ENCODE measurements at places on chromosomes 11 and 22.

GRCh38 chr22:47987885-47988515 is 1225.5 kb downstream of the TBC1D22A start:
- DNase-seq: no peak

DNA sequence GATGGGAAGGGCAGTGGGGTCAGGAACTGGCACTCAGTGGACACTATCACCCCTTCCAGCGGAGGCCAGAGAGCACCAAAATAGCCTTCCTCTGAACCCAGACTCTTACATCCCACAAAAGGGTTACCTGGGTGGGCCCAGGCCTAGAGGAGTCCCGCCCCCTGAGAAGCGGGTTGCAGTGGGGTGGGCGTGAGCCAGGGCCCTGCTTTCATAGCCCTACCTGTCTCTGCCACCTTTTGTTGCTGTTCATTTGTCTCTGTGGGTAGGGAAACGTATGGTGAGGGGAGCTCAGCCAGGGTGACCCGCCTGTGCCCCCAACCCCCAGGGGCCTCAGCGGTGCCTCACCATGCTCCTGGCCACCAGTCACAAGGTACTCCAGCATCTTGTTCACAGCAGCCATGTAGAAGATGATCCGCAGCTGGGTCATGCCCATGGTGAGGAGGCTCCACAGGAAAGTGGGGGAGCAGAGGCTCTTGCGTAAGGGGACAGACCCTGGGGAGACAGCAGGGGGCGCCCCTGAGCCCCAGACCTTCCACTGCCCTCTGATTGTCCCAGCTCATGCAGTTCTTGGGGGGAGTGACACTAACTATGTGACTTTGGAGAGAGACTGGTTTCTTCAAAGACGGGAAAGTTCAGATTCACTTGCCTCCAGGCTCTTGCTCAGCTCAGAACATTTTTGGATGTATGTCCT is 24.0 kb downstream of the SLC43A1 start:
- DNase-seq: no peak

DNA sequence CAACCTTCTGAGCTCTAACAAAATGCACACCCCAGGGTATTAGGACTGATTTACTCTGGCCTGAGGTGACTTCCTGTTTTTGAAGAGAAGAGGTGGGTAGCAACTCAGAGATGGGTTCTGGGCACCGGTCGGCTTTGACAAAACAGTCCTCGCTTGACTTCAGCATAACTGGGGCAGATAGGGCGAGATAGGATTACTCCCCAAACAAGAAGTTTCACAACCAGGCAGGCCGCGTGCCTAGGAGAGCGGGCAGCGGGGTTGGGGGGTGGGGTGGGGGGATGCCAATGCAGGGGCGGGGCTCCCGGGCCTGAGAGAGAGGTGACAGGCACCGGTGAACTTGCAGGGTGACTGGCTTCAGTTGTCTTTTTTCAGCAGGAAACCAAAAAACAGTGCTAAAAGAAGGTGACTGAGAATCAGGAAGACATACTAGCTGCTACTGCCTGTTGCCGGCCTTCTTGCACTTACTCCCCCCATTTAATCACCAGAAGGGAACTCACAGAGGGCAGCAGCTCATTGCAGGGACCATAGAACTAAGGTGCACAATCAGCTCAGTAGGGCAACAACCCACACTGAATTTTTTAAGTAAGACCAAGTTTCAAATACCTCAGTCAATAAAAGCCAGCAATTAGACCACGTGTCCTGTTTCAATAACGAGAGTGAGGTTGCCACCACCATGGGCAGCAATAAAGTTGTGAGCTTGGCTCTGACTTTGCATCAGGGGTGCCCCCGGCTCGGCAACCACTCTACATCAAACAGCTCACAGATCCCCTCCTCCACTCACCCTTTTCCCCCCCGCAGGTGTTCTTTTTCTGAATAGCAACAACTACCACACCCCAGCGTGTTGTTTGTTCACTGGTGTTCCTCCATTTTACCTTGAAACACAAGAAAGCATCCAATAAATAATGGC is 37.2 kb upstream of the ETS1 start:
- DNase-seq: no peak

GRCh38 chr11:103656382-103656781 is 380.1 kb upstream of the DDI1 start:
- no peak for DNase-seq

DNA sequence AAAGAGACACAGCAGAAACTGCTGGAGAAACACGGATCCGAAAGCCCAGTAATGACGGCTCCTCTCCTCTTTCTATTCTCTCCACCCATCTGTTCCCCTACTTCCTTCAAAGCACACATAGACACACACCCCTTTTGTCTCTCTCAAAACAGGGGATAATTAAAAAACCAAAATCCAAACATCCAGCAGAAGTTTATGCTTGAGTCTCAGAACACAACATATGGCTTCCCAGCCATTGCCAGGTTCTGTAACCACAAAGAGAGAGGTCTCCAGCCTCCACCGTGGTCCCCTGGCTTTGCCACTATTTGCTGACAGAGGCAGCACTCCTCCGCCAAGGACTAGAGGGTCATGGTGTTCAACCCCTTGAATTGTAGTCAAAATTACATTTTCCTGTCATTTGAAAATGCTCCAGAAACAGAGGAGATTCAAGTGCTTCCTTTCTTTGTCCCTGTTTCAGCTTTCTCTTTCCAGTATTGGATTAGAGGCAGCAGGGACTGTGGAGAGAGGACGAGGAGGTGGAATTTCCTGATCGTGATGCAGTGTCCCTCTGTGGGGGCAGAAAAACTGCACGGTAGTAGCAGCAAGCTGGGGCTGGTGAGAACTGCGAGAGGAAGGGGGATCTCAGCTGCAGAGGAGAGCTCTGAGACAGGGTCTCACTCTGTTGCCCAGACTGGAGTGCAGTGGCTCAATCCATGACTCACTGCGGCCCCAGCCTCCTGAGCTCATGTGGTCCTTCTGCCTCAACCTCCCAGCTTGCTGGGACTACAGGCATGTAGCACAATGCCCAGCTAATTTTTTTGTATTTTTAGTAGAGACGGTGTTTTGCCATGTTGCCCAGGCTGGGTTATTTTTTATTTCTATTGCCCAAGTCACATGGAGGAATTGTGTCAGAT is 60.3 kb downstream of the UBASH3B start:
- no peak for DNase-seq

GRCh38 chr11:10499874-10500601 is 40.9 kb downstream of the RNF141 start:
- no peak for DNase-seq

DNA sequence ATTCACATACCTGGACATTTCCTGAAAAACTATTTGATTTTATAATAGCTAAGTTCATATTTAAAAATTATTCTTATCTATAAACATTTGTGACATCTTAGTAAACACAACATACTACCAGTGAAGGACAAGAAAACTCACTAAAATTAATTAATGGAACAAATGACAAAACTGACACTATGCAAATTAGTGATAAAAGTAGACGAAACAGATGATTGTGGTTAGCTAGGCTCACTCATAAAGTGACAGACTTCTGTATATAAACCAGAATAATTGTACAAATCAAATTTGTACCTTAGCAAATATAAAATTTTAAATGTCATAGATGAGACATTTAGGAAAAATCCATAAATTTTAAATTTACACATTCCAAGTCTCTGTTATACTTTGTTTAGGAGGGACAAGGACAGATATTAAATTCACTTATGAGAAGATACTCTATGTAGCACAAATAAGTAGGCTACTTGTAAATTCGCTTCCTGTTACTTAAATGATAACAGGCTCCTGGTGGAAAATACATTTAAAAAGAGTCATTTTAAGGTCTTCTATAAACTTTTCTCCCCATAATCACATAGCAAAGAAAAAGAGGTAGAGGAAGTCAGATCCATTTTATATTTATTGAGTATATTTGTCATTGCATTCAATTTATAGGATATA is 81.2 kb downstream of the KIF18A start:
- no peak for DNase-seq

DNA sequence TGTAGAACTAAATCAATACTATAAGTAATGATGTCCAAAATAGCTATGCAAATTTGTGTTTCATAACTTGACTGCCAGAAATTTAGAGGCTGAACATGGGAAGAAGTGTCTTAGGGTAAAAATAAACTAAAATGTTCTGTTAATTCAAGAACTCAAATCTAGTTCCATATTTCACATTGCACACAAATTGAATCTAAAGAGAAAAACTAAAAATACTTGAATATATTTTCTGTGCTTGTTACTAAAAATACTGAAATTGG is 43.5 kb downstream of the FANCF start:
- DNase-seq: no peak

DNA sequence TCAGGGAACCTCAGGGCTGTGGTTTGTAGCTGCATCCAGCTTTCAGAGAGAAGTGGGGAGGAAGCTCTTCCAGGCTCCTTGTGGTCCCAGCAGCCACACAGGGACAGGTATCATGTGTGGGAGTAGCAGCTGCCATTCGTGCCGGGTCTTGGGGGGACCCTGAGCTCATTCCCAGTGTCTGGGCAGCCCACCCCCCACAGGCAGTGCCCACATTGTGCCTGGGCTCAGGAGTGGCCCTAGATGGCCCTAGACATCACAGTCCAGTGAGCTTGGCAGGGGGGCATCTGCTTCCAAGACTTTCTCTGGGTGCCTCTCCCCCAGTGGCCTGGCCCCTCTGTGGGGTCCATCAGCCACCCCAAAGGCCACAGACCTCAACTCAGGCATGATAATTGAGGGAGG is 619.7 kb downstream of the BRD1 start:
- no peak for DNase-seq

GRCh38 chr22:26360169-26360885 is 68.7 kb upstream of the ASPHD2 start:
- DNase-seq: peak; percentile 56

DNA sequence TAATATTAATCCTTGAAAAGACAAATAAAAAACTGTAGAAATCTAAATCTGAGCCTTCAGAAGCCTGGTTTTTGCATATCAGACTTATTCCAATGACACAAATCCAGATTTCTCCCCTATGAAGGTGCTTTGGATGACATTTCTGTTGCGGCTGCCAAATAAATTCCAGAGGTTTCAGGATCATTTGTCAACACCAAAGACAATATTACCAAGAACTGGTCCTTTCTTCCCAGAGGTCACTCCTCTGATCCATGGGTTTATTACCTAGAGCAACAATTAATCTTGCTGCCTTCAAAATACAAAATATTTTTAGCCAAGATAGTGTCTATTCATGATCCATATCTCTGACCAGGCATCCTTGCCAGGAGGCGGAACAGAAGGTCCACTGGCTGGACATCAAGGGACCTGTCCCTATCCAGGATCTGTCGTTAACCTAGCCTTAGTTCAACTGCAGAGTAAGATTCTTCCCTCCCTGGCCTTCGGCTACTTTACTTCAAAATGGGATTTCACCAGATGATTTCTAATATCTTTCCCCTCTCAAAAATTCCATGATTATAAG is 4.9 kb downstream of the CADM1 start:
- DNase-seq: no peak

DNA sequence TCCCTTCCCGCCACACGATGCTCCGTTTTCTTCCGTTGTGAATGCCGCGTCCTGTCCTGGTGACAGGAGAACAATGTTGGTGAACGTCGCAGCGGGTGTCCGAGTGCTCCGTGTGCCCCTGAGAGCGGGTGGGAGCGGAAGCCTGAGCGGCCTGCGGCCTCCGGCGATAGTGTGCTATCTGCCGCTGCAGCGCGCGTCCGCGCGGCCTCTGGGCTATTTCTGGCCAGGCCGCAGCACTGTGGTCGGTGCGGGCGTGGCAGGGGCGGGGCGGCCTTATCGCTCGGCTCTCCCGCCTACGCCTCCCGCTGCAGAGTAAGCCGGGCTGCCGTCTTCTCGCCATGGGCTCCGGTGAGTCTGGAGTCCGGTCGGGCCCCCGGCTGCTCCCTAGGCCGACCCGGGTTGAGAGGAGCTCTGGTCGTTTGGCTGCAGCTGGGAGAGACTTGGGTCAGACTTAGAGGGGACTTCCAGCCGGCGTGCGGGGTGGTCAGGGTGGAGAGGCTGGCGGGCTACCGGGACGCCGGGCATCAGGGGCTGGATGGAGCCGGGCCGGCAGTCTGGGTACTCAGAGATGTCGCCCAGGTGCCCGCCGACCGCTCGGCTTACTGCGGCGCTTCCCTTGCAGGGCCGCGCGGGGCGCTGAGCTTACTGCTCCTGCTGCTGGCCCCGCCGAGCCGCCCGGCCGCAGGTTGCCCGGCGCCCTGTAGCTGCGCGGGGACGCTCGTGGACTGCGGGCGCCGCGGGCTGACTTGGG is at the start of gene GP1BB:
TSS of gene GP1BB (plus strand) at position 308 of the 751 bp plus-strand sequence. CDS start at position 339, 31 bp downstream.
- no peak for DNase-seq

GRCh38 chr22:46986788-46987187 is 224.3 kb downstream of the TBC1D22A start:
- no peak for DNase-seq

DNA sequence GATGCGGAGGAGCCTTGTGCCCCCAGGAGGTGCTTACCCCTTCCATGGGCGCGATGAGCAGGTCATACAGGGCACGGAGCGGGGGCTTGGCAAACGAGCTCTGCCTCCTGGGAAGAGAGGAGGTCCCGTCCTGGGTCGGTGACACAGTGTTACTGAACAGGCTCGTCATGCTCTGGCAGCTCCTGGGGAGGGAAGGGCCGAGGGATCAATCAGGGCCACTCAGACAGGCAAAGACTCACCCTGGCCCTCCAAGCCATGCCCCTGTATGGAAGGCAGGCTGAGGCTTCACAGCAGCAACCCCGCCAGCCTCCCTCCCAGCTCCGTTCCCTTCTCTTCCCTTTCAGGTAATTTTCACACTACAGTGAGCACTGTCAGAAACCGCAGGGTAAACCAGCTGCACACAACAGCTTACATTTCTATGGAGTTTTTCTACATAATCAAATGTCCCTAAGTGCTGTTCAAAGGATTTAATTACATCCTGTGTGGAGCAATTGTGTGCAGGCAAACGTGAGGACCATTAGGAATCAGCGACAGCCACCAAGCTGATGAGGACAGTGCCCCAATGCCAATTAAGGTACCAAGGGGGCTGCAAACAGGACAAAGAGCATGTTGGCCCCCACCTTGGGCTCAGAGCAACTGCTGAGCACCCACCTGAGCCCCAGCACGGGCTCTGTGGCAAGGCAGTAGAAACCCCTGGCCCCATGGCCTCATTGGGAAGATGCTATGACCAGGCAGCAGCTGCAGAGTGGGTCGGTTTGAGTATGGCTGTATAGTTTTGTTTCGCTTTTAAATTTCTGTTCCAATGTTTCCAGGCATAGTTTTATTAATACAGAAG is 95.4 kb upstream of the PITPNB start:
- no peak for DNase-seq

- no peak for DNase-seq
Measured at GRCh38 chr11:36500315-36500721, 9.8 kb downstream of the TRAF6 start.

- no peak for DNase-seq
Measured at GRCh38 chr22:41288245-41288946, 2.4 kb upstream of the RANGAP1 start.
